ENCODE measurements at places on chromosomes 12 and 14. TPM values are rescaled to one million over a fixed set of nuclear protein-coding genes. Genes with fewer than 3 reads are reported as not detected.

DNA sequence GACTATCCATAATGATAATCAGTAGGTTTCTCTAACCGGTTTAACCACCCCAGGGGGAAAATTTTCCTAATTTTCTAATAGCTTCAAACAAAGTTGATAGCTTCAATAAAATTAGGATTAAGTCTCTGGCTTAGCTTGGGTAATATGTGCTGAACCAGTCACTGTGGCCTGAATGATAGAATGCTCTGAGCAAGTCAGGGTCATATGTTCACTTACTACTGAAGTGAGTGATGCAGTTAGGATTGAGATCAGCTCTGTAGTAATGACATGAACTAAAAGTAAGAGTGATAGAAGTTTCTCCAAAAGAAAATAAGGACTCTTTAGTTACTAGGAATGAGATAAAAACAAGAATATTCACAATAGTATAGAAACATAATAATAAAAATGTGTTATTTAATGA is 32.6 kb downstream of the ETNK1 start:
- peak; percentile 7 for DNase-seq

GRCh38 chr12:6849427-6849826 is 1.7 kb downstream of the CDCA3 start:
- no peak for DNase-seq

The NR1H4 gene
- 0.10 TPM for total RNA-seq

The BICDL1 gene
- total RNA-seq = 0.89 TPM

The ACVR1B gene
- total RNA-seq = 3.1 TPM
